Right cardiac atrium (tissue), 5 donors: ENCODE measurements at places on chromosomes 12 and 14.

DNA sequence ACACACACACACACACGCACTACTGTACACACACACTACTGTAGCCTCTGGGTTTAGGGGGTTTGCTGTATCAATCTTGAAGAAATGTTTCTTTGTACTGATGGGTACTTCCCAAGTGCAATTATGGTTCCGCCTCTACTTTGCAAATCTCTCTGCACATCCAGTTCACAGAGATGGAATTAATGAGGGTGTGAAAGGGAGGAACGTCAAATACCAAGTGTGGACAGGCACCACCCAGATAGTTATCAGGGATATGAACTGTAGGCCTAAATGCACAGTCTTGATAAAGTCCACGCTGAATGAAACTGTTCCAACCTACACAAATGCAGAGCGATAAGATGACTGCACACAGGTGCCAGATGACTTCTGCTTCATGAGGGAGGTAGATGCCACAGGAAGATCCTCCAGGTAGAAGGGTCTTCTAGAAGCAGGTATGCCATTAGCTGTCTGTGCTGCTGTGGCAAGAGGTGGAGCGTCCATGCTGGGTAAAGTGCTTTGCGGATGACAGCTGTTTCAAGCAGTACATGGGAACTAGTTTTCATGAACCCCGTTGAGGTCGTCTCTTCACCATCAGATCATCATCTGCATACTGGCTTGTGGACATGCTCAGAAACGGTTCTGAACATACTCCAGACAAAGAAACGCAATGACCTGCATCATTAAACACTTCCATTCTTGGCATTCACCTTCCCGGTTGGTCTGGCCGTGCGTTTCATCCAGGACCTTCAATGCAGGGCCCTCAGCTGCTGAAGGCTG is 314.3 kb upstream of the RTL1 start:
- no peak for DNase-seq

DNA sequence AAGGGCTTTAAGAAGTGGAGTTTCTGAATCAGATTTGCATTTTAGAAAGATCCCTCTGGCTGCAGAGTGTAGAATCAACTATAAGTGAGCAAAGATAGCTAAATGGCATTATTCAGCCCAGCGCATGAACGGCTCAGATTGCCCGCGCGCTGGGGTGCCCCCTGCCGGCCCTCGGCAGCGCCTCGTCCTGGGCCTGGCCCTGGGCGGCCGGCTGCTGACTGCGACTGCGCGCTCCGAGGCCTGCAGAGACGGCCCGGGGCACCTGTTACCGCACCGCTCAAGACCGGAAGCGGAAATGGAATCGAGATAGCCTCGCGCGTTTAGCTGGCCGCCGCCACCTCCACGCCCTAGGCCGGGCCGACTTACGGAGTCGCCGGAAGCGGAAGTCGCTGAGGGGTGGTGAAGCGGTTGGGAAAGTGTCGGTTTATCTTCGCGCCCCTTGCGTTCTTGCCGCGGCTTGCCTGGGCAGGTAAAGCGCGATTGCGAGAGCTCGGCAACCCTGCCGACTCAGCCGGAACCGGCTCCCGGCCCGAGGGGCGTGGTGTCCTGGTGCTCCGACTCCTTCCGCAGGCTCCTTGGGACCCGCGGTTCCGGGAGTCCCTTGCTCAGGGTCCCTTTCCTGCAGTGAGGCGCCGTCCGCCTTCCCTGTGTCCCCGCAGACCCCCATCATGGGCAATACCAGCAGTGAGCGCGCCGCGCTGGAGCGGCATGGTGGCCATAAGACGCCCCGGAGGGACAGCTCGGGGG is at the start of gene PRKAB1:
Gene PRKAB1 (plus strand): TSS at position 557 of the 747 bp plus-strand sequence. CDS start 112 bp downstream, at position 669.
- DNase-seq = peak; percentile 97

- no peak for DNase-seq
These were observed 25.9 kb downstream of the NFKBIA start for GRCh38 chr14:35378425-35379233.

- no peak for DNase-seq
These were observed 92.5 kb downstream of the GPHN start for GRCh38 chr14:66600416-66600815.

GRCh38 chr14:95006051-95006450 is 151.3 kb downstream of the DICER1 start:
- DNase-seq = no peak

- DNase-seq = peak; percentile 65
These were observed 169.3 kb downstream of the EMP1 start for GRCh38 chr12:13365748-13366366.

DNA sequence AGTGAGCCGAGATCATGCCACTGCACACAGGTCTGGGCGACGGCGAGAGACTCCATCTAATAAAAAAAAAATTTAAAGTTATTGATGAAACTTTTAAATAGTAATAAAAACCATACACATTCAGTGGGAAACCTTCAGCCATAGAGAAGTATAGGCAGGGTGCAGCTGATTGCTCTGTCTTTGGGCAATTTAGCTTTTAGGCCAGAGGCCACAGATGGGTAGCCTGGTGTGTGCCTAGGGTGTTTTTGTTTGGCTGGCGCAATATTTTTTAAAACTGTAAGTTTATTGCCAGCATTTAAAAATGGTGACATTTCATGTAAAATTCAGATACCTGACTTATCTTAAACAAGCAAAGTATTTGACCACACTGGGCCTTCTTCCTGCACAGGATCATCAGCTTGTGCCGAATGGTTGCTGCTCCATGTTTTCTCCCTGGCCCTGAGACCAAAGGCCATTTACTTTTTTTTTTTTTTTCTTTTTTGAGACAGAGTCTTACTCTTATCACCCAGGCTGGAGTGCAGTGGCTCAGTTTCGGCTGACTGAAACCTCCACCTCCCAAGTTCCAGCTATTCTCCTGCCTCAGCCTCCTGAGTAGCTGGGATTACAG is 16.2 kb downstream of the EXD2 start:
- no peak for DNase-seq

GRCh38 chr12:89821896-89822295 is 113.3 kb upstream of the ATP2B1 start:
- no peak for DNase-seq

DNA sequence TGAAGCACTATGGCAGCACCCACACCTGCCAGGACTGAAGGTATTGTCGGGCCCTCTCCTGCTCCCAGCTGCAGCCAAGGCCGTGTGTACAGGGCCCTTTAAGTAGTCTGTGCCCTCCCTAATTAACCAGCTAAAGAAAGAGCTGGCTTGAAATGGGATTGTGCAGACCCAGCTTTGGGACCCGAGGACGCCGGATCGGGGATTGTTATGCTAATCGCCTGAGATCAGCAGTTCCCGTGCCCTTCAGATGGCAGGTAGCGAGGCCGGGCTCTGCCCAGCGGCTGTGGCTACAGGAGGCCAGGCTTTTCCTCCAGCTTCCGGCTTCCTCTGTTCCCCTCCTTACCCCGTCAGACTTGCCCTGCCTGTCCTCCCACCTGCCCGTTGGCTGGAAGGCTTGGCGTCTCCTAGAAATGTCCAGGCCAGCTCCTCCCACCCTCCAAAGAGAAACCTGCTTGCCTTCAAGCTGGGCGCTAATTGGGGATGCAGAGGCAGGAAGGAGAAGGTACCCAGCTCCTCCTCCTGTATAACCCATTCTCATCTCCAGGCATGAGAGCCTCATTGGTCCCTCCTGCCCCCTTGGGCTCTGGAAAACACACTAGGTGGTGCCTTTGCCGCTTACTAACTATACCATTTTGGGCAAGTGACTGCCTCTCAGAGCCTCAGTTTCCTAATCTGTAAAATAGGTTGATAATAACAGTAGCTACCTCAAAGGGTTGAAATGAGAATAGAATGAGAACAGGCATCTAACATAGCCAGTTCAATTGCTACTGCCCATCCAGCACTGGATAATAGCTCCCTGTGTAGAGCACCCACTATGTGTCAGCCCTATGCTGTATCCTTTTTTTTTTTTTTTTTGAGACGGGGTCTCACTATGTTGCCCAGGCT is 25.8 kb upstream of the MSI1 start:
- DNase-seq = no peak

- peak; percentile 97 for DNase-seq
These were observed 47.2 kb upstream of the CTDSP2 start for GRCh38 chr12:57893431-57894353.

DNA sequence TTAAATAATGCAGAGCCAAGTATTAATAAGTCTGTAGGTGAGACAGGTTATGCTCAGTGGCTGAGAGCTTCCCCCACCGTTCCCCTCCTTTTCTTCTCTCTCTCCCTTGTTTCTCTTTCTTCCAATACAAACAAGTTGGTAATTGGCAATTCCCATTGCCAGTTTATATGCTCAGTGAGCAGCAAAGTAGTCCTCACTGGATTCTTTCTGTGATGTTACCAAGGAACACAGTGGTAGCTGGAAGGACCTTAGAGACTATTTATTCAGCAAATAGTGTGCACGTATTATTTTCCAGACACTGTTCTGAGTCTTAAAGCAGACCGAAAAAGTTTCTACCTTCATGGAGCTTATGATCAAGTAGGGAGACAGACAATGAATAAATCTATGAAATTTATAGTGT is 344.4 kb downstream of the FUT8 start:
- DNase-seq = no peak

GRCh38 chr14:54857830-54858269 is 44.8 kb downstream of the GCH1 start:
- DNase-seq = no peak

DNA sequence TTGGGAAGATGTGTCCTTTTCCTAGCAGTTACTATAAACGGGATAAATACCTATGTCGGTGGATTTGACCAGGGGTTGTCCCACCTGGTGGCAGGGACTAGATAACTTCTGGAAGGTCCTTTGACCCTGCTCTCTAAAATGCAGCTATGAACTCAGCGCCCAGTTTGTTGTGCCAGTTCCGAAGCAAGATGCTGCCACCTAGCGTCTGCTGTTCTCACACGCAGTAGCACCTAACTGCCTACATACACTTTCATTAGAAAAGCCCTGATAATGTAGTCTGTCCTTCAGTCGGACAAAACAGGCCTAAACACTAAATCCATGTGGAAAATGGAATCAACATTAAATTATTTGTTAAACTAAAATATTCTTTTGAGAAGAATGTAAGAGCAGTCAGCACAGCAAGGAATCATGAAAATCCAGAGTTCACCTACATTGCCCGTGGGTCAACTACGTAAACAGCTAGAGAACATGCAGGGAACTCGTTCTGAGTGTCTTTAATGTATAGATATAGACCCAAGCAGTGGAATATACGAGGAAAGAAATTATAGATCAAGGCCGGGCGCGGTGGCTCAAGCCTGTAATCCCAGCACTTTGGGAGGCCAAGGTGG is 51.1 kb upstream of the CRACR2A start:
- peak; percentile 78 for DNase-seq

DNA sequence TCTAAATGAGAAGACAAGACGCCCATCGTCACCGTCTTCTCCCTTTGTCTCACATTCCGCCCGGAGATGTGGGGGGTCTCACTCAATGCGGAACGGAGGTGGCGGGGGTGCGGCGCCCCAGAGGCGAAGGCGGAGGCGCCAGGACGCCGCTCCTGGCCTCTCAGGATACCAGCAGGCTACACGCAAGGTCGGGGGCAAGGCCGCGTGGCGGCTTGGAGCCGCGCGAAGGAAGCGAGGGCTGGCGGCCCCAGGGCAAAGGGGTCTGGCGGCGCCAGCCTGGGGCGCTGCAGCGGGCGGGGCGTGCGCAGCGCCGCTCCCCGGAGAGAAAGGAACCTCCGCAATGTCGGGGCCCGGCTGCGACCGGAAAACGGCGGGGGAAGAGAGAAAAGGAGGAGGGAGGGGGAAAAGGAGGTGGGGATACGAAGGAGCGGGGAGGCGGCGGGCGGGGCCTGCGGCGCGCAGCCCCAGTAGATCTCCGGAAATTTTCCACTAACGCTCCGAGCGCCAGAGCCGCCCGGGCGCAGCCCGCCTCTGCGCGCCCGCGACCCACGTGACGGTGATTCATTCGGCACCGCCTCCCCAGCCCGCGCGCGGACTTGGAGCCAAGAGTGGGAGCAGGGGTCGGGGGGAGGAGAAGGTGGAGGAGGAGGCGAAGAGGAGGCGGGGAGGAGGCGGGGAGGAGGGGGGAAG is 10.5 kb upstream of the SLC38A2 start:
- peak; percentile 99 for DNase-seq

DNA sequence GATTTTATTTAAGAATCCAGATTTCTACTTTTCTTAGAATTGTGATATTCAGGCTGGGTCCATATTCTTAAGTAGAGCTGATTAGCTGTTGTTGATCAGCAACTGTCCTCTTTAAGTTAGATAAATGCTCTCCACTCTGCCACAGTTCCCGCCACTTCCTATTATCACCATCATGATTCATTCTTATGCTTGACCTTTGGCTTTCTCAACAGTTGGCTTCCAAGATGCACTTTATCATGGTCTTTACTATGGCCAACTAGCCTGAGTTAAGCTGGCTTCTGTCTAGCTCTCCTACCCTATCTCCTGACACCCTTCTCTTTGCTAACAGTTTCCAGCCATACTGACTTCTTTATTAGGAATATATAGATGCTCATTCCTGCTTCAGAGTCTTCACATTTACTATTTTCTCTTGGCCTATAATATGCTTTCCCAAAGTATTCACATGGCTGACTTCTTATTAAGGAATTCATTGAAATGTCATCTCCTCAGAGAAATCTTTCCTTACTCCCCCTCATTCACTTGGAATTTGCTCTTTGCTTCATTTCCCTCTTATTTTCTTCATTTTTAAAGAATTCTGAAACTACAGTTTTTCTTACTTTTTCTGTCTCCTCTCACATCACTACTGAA is 149.0 kb upstream of the IGF1 start:
- no peak for DNase-seq

- DNase-seq = peak; percentile 60
These were observed 24.8 kb downstream of the KLRK1 start for GRCh38 chr12:10364815-10365622.

DNA sequence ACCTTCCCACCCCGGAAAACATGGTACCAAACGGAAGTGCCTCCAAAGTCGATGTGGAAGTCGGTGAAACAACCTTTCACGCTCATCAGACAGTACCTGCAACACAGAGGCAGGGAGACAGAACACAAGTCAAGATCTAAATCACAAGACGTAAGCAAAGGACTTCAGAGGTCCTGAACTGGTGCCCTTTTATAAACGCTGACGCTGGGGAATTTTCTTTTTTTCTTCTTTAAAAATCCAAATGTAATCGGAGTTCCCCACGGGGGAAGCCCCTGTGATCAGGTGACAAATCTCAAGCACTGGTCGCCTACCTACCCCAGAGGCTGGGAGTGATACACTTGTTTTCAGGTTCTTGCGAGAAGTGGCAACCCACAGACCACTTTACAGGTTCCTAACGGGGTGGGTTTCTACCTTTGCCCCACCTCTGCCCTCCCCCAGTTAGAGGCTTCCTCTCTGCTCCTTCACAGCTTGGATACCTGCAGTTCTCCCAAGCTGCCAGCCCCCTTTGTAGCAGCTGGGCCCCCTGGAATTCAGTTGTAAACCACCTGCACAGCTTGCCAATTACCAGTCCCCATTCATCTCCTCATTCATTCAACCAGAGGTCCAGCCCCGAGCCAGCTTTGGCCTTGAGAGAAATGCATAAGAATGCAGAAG is 46.2 kb downstream of the KDM2B start:
- no peak for DNase-seq

GRCh38 chr12:10406725-10407124 is 2.8 kb downstream of the KLRC4 start:
- DNase-seq = no peak
